Nucleus accumbens (tissue), 56 donors: ENCODE measurements at places on chromosomes 16 and 17.

DNA sequence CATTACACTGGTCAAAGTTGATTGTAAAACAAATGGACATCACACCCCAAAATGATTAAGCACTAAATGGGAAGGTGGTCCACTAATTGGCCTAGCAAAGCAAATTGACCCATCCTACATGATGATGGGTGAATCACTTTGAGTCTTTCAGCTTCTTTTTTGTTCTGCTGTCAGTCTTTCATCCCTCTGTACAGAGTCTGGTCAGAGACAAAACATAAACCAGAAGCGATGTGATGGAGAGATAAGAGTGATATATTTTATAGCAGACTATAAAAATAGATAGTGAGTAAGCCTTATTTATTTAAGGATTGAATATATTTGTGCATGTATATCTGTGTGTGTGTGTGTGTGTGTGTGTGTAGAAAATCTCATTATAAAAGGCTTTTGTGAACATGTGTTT is 618.4 kb upstream of the SOX9 start:
- no peak for DNase-seq

DNA sequence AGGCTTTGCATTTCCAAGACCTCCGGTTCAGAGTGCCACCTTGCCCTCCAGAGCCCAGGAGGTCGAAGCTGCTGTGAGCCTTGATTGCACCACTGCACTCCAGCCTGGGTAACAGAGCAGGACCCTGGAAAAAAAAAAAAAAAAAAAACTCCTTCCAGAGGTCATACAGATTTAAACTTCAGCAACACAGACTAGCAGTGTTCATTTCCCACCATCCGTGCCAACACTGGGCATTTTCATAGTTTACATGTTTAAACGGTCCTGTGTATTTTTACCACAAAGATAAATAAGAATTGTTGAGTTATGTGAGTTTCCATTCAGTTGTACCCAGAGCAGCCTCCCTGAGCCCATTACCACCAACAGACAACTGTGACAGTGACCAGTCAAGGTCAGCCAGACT is 50.4 kb downstream of the ZDHHC7 start:
- no peak for DNase-seq

GRCh38 chr17:79865351-79866210 is 26.3 kb upstream of the CBX4 start:
- no peak for DNase-seq

DNA sequence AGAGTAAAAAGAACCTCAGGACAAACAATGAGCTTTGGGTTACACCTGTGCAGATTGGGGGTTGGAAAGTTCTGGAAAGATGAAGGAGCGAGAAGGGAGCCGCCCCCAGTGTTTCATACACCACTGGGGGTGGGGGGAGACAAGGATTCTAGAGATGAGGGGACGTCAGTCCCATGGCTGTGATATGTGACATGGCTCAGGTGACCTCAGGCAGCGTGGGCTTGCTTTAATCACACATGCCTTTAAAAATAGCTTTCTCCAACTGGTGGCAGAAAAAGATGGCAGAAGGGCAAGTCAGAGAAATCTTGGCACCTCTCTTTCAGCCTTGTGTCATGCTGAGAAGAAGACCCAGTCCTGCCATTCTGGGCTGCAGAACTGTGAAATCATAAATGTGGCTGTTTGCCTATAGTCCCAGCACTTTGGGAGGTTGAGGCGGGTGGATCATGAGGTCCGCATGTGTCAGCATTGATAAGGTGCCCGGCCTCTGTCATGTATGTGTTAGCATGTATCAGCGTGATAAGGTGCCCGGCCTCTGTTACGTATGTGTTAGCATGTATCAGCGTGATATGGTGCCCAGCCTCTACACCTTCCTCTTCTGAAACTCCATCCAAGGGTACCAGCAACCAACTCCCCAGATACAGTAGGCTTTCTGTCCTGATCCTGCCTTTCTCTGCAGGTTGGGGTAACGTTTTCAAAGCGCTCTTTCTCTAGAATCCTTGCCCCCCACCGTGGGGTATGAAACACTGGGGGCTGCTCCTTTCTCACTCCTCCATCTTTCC is 25.0 kb downstream of the WIPI1 start:
- DNase-seq = no peak

GRCh38 chr17:45241328-45242028 is 19.8 kb downstream of the FMNL1 start:
- DNase-seq = no peak

DNA sequence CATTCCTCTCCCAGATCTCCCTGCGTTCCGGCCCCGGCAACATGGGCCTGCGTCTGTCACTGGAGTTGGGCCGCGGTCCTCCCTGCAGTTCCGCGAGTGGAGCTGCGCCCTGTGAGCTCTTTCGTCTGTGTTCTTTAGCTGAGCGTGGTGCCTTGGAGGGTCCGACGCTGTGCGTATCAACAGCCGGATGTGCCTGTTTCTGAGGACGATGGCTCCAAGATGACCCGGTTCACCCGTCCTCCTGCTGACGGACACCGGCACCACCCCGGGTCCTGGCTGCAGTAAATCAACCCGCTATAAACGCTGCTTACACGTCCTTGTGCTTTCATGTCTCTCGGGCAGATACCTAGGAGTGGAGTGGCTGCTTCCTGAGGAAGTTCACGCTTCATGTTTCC is 44.8 kb upstream of the GNG13 start:
- DNase-seq = no peak

- no peak for DNase-seq
Measured at GRCh38 chr17:76469991-76470739, 2.8 kb downstream of the AANAT start.

DNA sequence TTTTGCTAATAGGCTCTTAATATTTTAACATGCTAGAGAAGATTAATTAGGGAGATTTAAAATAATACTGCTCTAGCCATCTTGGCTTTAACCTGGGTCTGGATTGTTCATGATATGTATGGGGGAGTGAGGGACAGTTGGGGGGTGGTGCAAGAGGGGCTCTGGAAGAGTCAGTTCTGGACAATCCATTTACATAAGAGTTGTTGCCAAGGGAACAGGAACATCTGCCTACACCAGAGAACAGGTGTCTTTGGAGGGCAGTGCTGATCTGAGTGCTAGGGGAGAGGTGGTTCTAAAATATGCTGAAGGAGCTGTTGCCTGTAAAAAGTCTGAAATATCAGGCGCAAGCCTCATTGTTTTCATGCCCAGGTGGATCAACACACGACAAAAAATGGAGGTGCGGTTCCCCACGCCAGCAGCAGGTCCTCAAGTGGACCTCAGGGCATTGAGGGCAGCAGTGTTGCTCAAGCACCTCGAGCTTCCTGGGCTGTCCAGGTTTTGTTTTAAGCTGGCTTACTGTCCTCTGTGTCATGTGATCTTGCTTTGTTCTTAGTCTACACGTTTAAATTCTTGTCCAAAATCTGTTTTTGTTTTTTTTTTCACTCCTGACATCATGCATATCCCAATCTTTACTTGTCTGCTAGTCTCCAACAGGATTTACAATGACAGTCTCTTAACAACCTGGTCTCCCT is 25.4 kb upstream of the WSB1 start:
- DNase-seq = no peak

DNA sequence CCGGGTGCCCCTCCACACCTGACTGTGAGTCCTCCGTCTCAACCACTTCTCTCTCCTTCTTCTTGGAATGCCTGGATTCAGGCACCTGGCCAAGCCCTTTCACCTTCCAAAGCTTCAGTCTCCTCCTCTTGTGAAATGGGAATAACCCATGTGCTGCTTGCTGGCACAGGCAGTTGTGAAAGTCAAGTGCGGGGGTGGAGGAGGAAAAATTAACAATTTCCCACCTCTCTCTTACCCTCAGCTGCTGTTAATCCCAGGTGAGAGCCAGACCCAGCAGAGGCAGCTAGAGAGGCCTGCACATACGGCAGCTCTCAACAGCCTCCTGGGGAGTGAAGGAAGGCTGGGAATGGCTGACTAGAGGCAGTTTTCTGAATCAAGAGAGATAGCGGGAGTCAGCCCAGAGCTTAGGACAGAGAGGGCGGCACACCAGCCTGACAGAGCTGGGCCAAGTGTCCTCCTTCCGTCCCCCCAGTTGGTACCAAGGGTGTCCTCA is 77.9 kb upstream of the LGALS9 start:
- no peak for DNase-seq
